Activated naive CD4-positive, alpha-beta T cell treated with anti-CD3 and anti-CD28 coated beads, Interleukin-2, amount 10 ng/mL, durations not matched to agents 5 hours and 36 hours (primary cell): ENCODE measurements at places on chromosomes 16 and 17. TPM values are rescaled to one million over a fixed set of nuclear protein-coding genes. Genes with fewer than 3 reads are reported as not detected.

Gene FLCN
- total RNA-seq = 59.6 TPM

Gene SKA2
- 69.2 TPM for total RNA-seq

Gene HSF5
- total RNA-seq = 0.73 TPM

Gene MT1M
- not detected for total RNA-seq

Gene SULT1A4
- 2.1 TPM for total RNA-seq

Gene CCR7
- 225 TPM for total RNA-seq

Gene CD300LB
- not detected for total RNA-seq

Gene COX11
- 51.1 TPM for total RNA-seq

Gene LPO
- not detected for total RNA-seq

Gene MIS12
- total RNA-seq = 30.5 TPM

Gene DNAI2
- 1.4 TPM for total RNA-seq

Gene BCAR1
- total RNA-seq = not detected

Gene TBC1D3E
- not detected for total RNA-seq

Gene CACNG1
- total RNA-seq = not detected
